ENCODE measurements at places on chromosomes 1 and 21.

DNA sequence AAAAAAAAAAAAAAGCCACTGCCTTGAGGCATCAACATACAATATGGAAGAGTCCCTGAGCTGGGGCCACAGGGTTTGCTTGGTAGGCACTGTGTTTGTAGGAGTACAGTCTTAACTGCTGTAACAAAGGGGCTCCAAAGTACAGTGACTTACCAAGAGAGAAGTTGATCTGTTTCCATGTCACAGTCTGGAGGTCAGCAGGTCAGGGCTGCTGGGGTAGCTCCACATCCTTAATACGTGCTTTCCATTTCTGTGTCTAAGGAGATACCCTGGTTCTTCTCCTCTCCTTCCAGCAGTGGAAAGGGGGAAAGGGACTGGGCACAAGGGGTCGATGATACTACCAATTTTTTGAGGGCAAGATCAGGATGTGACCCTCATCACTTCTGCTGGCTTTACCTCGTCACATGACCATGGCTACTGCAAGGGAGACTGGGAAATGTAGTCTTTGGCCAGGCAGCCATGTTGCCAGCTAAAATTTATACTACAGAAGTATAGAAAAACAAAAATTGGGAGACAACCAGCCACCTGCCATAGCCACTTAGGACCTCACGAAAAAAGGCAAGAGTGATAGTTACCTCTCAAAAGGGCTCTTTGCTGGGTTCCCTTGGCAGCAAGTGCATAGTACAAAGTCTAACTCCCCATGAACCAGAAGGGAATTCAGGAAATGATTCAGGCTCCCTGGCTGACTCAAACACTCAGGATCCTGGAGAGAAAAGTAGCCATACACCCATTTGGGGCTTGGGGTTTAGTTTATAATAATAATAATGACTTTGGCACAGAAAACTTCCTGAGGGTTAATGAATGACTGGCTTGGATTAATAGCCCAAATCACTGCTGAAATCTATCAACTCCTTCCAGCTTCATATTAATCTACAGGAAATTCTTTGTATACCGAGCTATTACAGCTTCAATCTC lies 52.7 kb upstream of the ATP5PO start:
- peak; percentile 53 for DNase-seq

GRCh38 chr1:216898801-216899200 lies 175.6 kb upstream of the ESRRG start:
- no peak for DNase-seq

DNA sequence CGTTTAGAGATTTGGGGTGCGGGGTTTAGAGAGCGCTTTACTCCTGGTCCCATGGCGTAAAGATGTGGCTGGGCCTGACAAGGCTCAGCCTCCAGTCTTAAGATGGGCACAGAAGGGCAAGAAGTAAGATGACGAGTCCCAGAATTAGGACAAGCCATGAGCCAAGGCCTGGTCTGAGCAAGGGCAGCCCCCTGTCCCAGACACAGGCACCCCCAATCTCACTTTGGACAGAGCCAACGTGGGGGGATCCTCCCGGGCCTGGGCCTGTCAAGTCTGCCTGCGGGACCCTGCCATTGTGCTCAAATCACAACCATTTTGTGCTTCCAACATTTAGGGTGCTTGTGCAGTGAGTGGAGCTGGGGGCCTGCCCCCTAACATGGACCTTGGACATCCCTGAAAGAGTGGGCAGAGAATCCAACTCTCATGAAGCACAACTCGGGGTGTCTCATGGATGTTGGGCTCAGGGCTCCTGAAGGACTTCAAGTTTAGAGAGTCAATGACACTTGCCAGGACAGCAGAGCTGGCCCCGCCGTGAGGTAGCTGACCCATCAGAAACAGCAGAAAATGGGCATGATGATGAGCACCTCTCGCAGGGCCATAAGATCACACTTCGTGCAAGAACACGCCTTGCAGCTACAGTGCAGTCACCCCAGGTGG lies 52.6 kb downstream of the KIF21B start:
- DNase-seq: no peak

DNA sequence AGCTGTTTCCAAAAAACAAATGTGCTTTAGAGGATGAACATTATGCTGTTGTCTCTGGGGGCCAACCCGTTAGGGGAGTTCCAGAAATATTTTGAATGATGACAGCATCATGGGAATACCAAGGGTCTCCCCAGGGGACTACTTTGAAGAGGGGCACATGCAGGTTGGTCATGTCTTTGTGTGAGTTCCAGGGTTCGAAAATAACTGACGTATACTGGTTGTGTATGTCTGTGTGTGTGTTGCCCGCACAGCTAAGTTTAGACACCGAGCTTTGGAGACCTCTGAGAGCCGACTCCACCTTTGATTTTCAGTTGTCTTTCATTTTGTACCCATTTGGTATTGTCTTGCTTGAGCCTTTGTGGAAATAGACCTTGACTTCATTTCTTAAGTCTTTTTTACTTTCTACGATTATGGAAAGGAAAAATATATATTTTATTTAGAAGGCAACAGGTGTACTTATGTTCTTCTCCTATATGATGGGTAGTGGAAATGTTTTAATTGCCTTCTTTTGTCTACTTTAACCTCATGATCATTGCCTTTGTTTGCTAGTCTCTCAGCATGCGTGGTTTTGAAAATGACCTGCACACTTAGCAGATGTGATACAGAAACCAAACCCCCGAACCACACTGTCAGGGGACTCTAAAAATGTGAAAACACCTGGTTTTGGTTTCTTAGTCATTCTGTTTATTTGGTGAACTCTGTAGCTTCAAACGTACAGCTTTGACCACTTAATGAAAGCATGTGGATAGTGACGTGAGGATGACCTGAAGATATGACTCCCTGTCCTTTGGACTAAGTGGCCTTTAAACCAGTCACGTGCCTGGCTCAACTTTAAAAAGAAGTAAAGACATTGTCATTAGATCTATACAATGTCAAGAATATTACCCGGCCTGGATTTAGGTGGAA lies 56.5 kb downstream of the GALNT2 start:
- peak; percentile 73 for DNase-seq

DNA sequence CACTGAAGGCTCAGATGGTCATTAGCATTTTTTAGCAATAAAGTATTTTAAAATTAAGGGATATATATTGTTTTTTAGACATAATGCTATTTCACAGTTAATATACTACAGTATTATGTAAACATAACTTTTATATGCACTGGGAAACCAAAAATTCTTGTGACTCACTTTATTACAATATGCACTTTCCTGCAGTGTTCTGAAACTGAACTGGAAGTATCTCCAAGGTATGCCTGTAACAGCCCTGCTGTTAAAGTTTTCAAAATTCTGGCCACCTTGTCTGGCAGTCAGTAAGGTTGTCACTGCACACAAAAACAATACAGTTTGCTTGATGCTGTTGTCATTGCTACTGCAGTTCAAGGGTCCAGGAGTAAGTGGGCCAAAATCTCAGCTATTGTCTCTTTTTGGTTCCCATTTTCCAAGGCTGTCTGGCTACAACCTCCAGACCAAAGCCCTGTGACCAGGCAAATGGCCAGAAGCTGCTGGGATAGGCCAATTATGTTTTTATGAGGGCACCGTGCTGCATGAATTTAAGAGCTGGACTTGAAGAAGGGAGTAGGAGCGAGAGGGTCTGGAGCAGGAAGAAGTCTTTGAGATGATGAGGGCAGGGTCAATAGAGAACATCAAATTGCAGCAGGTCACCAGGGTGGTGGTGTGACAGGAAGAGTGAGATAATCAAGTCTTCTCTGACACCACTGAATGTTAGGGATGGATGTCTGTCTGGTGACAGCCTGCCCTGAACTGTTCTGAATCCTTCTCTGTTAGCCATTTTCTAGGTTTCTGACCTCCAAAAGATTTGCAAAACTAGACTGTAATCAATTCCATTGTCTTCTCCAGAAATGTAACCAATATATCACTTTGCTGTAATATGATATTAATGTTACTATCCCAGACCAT lies 82.3 kb upstream of the CACHD1 start:
- no peak for DNase-seq

DNA sequence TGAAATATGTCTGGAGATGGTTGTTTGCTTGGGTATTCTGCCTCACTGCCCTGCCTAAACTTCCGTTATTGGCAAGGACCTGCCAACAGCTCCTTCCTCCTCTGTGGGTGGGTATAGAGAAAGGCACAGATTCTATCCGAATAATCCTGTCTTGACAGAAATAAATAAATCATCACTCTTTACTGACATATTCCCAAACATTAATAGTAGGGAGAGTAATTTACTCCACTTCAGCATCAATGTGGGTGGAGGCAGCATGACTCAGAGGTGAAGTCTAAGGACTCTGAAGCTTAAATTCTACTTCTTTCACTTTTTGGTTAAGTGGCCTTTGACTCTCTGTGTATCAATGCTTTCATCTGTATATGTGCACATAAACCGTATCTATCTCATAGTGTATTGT lies 2.9 kb downstream of the CD84 start:
- DNase-seq: no peak

DNA sequence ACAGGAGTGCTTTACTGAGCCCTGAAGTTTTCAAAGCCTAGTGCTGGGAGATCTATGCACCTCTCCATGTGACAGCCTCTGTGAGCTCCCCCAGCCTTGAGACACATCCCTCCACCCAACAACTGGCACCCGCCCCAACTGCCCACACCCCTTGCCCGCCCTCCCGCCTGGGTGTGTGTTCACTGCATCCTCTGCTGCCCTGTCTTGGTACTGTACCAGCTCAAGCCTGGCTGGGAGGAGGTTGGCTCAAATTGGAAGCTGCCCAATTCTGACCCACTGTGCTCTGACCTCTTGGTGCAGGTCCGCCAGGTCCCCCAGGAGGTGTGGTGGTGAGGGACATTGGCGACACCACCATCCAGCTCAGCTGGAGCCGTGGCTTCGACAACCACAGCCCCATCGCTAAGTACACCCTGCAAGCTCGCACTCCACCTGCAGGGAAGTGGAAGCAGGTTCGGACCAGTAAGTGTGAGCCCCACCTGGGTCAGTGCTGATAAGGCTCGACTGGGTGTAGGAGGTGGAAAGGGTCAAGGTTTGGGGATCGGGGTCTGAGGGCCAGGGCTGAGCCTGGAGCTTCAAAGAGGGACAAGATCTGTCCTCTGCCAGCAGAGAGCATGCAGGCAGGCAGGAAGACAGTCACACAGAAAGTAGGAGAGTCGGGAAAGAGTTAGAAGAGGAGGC lies 18.0 kb downstream of the TMEM81 start:
- DNase-seq: no peak

- no peak for DNase-seq
These were observed 106.8 kb downstream of the HHIPL2 start for GRCh38 chr1:222441066-222441465.

DNA sequence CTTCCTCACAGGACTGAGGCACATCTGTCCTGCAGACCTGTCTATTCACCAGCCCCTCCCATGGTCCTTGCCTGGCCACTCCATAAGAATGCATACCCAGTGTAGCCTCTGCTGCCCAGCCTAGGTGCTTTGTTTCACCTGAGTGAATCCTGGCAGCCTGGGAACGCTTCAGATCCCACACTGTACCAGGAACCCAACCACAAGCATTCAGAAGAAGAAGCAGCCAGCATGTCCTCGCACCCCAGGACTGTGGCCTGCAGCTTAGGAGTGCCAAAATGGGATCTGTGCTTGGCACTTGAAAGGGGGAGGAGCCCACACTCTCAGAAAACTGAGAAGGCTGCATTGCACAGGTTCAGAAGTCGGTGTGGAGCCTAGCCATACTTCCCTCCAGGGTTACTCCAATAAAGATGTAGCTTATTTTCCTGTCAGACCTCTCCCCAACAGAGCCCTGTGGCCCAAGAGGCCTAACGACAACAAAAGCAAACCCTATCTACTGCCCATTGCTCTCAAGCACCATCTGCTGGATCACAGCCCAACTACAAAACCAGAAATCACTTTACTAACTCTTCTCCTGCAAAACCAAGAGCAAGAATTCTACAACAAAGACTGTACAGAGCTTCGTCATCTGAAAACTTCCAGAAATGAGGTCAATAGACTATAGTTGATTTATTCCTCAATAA lies 923.1 kb upstream of the NEGR1 start:
- DNase-seq: no peak

- DNase-seq: no peak
These were observed 85.1 kb downstream of the ZNF644 start for GRCh38 chr1:90936731-90937130.

DNA sequence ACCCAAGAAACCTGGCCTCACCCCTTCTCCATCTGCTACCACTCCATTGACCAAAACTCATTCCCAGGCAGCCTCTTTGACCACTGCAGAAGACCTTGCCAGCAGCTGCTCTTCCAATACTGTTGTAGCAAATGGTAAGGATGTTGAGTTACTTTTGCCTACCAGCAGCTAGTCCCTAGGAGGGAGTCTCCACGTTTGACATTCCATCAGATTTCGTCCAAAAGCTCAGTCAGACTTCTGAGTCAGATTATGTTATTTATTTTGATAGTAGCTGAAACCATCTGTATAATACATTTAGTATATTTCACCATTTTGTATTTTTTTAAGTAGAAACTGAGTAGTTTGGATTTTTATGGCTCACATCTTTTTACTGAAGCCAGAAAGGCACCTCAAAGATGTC lies 51.5 kb upstream of the WNT2B start:
- no peak for DNase-seq

DNA sequence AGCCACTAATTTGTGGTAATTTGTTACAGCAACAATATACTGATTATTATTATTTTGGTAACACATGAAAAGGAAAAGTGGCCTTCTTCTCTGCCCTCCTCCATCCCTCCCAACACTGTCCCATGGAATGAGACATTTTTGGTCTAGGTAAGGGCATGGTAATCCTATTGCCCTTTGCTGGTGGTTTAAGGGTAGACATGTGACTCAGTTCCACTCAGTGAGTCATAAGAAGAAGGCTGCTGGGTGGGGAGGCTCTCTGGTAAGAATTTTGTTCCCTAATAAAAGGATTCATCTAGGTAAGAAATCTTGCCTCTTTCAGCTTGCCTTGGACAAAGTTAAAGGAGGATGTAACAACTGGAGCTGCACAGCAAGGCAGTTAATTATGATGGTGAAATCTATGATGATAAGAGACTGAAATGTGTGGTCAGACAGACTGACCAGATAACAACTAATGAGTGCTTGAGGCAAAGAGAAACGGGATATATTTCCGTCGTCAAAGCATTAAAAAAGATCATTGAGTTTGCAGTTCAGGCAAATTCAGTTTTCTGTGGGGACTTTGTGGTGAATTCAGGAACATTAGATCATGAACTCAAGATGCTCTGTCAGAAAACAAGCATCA lies 232.0 kb upstream of the KCNK2 start:
- DNase-seq: no peak

- no peak for DNase-seq
These were observed 11.2 kb upstream of the RCOR3 start for GRCh38 chr1:211247921-211248320.

- no peak for DNase-seq
These were observed 4.2 kb downstream of the HSD3B2 start for GRCh38 chr1:119419109-119419508.

DNA sequence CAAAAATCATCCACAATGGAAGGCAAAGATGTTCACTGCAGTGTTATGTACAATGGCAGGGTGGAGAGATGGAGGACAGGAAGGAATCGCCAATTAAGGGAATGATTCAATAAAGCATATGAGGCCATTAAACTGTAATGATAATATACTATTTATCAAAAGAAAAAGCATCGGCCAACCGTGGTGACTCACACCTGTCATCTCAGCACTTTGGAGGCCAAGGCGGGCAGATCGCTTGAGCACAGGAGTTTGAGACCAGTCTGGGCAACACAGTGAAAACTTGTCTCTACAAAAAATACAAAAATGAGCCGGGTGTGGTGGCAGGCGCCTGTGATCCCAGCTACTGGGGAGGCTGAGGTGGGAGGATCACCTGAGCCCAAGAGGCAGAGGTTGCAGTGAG lies 89.1 kb downstream of the SSBP3 start:
- no peak for DNase-seq

- DNase-seq: no peak
These were observed 42.9 kb downstream of the CAPZB start for GRCh38 chr1:19442154-19443096.
